Stimulated activated CD8-positive, alpha-beta memory T cell treated with anti-CD3 and anti-CD28 coated beads, Interleukin-4, amount 100 ng/mL, for 1 hour (primary cell): ENCODE measurements at places on chromosomes 11 and 22.

GRCh38 chr11:130197386-130198035 lies 37.9 kb downstream of the ST14 start:
- DNase-seq, result no peak

- DNase-seq, result no peak
These were observed 27.5 kb upstream of the PLAAT3 start for GRCh38 chr11:63641727-63642126.

GRCh38 chr11:10728789-10729472 lies 22.1 kb upstream of the CTR9 start:
- DNase-seq, result no peak

DNA sequence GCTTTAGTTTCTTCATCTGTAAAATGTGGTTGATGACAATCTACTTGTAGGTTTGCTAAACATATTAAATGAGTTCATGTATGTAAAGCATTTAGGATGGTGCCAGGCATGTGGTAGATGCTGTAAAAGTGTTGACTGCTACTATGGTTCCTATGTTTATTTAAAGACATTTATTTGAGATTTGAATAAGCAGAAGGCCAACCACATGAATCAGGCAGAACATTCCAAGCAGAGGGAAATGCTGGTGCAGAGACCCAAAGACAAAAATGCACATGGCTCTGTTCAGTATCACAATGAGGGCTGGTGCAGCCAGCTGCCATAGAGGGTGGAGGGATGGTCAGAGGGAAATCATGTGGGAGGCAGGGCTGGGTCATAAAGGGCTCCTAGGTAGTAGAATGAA lies 156.2 kb upstream of the PDGFD start:
- DNase-seq, result no peak

DNA sequence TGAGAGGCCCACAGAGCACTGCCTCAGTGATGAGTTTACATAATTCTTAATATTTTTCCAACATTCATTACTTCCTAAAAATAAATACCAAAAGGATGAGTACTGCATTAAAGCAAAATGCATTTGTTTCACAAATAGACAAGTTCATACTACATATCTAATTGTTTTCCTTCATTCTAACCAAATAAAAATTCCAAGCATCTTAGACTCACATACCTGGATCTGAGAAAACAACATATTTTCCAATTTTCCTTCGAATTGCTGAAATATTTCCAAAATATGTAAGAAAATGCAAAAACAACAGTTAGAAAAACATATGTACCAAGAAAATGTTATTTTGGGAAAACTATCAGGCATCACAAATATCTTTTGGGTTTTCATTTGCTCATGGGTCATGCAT lies 127.9 kb upstream of the CEP126 start:
- no peak for DNase-seq

DNA sequence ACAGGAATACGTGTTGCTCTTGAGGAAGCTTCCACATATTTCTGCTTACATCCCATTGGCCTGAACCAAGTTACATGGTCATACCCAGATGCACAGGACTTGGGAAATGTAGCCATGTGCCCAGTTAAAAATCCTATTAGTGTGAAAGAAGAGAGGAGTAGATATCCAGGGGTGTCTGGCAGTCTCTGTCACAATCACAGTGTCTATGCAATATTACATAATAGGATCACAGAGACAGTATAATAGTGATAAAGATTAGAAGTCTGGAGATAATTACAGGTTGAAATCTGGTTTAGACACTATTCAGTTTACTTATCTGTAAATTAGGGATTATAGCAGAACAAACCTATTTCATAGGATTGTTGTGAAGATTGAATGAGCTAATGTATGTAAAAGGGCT lies 62.6 kb upstream of the SLC6A5 start:
- no peak for DNase-seq

GRCh38 chr22:42091455-42091782 lies 847 bp upstream of the NDUFA6 start:
- no peak for DNase-seq

DNA sequence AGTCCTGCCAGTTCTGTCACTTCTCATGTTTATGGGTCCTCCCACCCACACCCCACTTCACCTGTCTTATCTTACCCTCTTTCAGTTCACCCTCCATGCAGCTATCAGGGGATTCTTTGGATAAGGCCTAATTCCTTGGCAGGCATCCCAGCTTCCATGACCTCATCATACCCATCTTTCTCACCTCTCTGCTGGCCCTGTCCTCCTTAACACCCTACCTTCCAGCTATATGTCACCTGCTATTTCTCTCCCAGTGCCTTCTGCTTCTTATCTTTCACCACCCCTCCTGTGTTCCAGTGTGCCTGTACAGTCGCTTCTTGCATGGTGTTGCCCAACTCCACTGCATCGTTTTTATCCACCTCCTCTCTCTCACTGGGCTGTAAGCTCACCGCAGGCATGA lies 28.3 kb downstream of the SNU13 start:
- no peak for DNase-seq

DNA sequence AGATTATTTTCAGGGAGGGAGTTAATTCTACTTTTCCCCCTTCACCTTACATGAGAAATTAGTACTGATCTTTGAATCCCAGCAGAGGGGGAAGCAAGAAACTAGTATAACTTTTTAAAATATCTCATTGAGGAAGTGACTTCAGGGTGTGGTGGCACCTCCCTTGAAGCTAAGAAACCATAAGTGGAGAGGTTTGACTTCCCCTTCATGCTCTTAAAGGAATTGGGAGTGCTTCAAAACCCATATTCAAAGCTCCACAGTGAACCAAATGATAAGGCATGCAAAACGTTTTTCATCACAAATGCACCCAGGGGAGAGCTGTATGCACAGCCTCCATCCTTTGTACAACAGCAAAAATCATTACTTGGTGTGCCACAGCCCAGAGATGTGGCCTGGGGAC lies 540 bp downstream of the MS4A14 start:
- no peak for DNase-seq

- no peak for DNase-seq
These were observed 169.8 kb downstream of the SPON1 start for GRCh38 chr11:14132312-14132711.

- no peak for DNase-seq
These were observed 118.5 kb downstream of the APOL5 start for GRCh38 chr22:35835998-35836691.

- no peak for DNase-seq
These were observed 11.2 kb downstream of the ROBO4 start for GRCh38 chr11:124886476-124886875.

- DNase-seq, result no peak
These were observed 7.9 kb downstream of the ADORA2A start for GRCh38 chr22:24435323-24435645.

GRCh38 chr11:46601129-46601528 lies 7.3 kb upstream of the AMBRA1 start:
- no peak for DNase-seq

DNA sequence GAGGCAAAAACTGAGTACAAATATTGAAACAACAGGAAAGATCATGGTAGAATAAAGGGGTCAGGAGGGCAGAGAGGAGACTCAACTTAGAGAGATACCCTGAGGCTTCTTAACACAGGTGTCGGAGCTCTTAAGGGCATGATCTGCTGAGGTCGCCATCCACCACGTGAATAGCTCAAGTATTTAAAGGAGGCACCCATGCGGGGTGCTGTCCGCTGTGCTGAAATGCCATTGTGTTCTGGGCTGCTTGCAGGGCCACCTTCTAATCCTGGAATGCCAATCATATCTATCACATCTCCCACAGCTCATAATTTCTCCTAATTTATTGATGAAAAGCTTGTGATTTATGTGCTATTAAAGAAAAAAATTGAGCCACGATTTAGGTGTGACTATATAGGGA lies 90.2 kb downstream of the SEZ6L start:
- DNase-seq, result no peak

- no peak for DNase-seq
These were observed 115.0 kb upstream of the NARS2 start for GRCh38 chr11:78689585-78690153.

GRCh38 chr11:58628446-58628845 lies 6.0 kb downstream of the CNTF start:
- DNase-seq, result no peak

DNA sequence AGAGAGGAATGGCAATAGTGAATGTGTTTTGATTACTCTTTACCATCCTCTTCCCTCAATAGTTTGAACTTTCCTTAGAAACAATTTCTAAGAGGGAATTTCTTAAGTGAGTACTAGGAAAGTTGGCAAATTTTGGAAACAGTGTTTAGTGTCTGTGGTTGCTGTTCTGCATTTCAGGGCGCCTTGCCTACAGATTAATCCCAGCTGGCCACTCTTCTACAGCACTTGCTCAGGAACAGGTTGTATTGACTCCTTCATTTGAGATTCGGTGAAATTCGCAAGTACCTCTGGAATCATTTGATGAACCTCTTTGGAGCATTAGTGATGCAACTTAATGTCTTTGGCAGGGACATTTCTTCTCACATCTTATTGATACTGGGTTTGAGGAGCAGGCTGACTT lies 28.3 kb downstream of the JAM3 start:
- DNase-seq, result no peak

DNA sequence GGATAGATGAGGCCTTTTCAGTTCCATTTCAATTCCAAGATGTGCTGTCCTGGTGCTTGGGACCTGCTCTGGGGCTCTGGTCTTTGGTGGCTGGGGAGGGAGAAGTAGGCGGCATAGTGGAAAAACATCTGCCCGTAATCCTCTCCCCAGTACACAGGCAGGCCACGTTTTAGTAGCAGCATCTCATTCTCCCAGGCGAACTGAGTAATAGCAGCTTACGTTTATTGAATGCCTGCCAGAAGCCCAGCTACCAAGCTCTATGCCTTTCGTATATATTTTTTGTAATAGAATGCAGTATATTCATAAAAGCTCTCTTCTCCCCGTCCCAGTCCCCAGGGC lies 11.4 kb downstream of the ACO2 start:
- DNase-seq, result no peak
